ENCODE measurements at places on chromosomes 4 and X. TPM values are rescaled to one million over a fixed set of nuclear protein-coding genes. Genes with fewer than 3 reads are reported as not detected.

IQCM gene
- total RNA-seq = under 0.01 TPM

GAGE2A gene
- total RNA-seq = not detected

MGARP gene
- 12.3 TPM for total RNA-seq

RBM46 gene
- total RNA-seq = not detected

TREX2 gene
- 1.8 TPM for total RNA-seq

ATP11C gene
- total RNA-seq = 56.0 TPM

LUZP4 gene
- total RNA-seq = not detected

ADRA2C gene
- 0.26 TPM for total RNA-seq

DNA sequence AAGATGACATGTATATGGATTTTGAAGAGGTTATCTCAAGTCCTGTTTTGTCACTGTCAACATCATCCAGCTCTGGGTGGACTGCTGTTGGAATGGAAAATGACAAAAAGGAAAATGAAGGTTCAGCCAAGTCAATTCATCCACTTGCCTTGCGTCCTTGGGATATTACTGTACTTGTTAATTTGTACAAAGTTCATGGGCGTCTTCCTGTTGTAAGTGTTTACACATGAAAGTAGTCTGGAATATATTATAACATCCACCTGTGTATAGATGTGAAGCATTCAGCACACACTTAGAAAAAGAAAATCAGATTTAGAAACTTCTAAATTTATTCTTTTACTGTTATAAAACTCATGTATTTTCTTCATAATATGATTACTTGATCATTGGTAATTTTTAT lies 67.2 kb downstream of the BLTP1 start:
- DNase-seq = no peak

DNA sequence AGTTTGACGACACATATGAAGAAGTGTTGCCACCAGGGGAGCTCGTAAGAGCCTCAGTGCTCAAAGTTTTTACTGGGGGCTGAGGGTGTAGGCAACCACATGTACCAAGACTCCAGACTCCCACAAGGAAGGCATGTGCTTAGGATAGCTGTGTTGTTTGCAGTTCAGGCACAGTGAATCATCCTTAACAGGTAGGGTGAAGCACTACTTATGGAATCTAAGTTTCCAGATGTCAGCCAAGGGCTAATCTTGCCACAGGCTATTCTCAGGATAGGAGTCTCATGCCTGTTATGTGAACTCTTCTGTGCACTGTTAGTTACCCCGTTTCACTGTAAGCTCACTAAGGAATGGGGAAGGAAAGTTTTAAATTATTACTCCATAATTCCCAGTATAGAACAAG lies 202.6 kb downstream of the TMA16 start:
- DNase-seq = no peak

DNA sequence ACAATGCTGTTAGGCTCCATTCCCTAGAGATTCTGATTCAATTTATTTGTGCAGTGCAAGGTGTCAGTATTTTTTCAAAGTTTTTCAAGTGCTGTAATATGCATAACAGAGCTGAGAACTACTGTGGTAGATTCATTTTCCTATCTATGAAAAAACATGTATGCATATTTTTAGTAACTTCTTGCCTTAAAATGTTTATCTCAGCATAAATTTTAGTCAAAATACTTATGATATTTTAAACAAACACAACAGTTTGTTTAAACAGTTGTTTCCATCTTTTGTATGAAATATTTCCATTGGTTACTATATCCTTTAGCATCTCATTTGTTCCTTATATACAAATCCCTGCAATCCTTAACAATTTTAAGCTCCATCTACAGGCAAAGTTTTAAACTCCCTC lies 624.8 kb upstream of the ADGRL3 start:
- DNase-seq = no peak

- DNase-seq = peak; percentile 98
These were observed 129.1 kb upstream of the LDB2 start for GRCh38 chr4:17027495-17027894.

DNA sequence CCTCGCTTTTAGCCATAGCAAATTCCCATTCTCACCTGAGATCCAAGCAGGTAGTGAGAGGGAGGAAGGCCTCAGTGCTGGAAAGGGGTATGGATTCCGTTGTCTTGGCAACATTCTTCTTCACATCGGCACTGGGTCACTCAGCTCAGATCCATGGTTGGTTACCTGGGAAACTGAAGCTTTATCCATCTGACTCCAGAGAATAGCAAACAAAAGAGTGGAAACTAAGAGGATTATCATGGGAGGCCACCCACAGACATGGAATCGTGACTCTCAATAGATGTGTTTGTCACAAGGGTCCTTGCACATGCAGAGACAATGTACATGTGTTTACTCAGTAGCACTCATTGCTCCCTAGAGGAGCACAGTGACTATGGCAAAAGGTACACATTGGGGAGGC lies 81.0 kb downstream of the MAGED4 start:
- DNase-seq = no peak

DNA sequence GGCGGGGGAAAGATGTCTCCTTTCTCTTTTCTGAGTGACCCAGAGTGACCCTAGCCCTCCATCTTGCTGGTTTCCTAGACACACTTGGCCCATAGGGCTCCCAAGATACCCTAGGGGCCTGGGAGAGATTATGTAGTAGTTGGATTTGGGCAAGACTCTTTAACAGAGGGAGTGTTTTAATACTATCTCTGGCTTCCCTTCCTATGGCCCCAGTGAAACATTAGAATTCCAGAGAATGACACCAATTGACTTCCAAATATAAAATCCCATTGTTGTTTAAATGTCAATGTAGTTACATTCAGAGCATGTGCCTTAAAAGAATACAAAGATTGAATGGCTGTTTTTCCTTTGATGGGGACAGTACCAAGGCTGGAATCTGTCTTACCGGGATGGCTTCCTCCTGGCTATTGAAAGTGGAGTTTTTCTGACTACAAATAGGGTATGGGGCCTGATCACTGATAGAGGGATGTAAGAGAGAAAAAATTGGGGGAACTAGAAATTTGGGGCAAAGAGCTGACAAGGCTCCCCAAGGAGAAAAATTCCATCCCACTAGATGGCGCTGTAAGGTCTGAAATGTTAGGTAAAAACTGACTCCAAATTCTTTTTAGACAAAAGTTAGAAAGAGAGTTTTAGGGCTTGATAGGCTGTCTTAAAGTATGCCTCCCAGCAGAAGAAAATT lies 10.7 kb downstream of the TENT5D start:
- no peak for DNase-seq

- peak; percentile 42 for DNase-seq
These were observed 26.6 kb upstream of the MAN2B2 start for GRCh38 chr4:6548201-6548881.

DNA sequence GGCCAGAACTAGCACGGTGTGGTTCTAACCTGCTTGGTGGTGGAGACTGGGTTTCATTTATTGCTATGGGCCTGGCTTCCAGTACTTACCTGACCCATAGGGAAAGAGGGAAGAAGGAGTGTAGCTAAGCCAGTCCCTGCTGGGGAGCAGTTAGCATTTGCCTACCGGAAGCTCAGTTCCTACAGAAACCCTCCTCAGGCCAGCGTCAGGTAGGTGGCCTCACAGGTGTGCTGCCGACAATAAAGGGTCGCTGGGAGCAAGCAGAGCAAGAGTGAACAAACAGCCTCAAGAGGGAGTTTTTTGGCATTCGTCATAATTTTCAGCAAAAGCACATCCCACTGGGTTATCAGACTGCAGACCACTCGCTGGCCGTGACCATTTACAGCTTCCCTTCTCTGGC lies 740.6 kb upstream of the TENM3 start:
- DNase-seq = no peak

GRCh38 chrX:10474913-10475568 lies 145.3 kb downstream of the MID1 start:
- no peak for DNase-seq

- DNase-seq = no peak
These were observed 1530.9 kb upstream of the PABPC4L start for GRCh38 chr4:135732448-135732847.

DNA sequence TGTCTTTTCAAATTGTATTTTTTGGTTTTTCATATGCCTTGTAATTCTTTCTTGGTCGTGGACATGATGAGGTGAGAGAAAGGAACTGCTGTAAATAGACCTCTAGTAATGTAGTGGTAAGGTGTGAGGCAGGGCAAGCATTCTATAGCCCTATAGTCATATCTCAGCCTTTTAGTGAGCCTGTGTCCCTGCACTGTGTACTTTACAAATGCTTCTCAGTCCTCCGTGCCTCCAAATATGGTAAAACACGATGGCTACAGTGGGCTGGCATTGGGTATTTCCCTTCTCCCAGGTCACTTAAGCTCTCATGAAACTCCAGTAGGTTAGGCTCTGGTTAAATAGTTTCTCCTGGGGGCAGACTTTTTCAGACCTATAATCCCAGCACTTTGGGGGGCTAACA lies 57.9 kb upstream of the PLS3 start:
- DNase-seq = no peak

DNA sequence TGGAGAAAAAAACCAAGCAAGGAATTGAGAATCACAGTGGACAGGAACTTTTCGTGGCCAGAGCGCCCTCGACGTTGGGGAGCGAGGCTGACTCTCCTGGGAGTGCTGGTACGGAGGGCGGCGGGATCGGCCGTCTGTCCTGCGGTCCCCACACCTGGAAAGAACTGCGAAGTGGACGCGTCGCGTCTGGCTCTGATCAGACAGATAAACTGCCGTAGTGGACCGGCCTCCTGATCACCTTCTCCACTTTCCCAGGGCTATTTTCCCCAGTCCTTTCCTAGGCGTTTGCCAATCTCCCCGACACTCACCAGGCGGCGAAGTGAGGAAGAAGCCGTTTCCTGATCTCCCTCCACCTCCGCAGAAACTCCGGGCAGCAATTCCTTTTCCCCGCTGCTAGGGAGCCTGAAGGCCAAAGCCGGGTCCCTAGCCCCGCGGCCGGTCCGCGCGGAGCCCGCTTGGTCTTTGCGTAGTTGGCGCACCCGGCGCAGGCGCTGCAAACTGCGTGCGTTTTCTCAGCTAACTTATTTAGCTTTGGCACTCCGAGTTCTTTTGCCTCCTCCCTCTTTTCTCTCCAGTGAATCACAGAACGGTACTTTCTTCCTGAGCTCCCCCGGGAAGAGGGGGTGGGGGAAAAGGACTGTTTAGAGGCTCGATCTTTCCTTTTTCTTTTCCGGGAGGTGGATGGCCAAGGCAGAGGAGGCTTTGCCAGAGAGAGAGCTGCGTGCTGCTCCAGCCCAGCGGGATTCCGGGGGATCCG lies at the start of gene ARSJ:
Gene ARSJ (minus strand): TSS at position 500 of the 757 bp plus-strand sequence. CDS start 813 bp downstream, outside the sequence.
- DNase-seq = peak; percentile 81

DNA sequence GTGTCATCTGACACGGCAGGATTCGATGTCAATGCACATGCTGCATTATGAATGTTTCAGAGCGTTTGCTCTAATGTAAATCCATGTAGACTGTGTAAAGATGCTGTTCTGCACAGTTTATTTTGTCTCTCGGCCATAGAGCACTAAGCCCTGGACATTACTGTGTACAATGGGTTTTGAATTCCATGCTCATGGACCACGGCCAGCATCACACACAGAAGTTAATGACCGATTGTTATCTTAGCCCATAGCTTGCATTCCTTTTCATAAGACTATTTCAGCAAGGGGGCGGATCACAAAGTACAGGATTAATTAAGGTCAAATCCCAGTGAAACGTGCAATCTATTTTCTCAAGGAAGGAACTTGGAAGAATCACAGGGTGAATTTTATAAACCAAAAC lies 286.1 kb upstream of the TENM3 start:
- DNase-seq = peak; percentile 73

- DNase-seq = no peak
These were observed 18.5 kb downstream of the EPHA5 start for GRCh38 chr4:65651751-65652150.

- DNase-seq = peak; percentile 33
These were observed 680.8 kb upstream of the FAM241A start for GRCh38 chr4:111464251-111465045.

GRCh38 chr4:48346594-48346993 lies 5.3 kb downstream of the SLAIN2 start:
- peak; percentile 63 for DNase-seq

GRCh38 chrX:108029928-108030711 lies 14.7 kb upstream of the VSIG1 start:
- no peak for DNase-seq

GRCh38 chr4:112819729-112820128 lies 182.8 kb downstream of the LARP7 start:
- no peak for DNase-seq

DNA sequence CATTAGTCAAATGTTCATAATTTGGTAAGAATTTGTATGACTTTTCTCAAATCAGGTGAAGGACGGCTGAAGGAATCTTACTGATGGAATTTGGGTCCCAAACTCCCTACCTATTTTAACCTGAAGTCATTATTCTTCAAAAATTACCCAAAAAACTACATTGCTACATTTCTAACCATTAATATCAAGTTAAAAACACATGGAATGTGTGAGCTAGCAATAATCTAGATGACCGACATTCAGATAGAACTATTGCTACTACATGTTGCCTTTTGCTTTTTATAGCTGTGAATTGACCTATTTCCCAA lies 25.3 kb upstream of the WWC2 start:
- DNase-seq = no peak

GRCh38 chr4:169119536-169119935 lies 109.5 kb upstream of the CBR4 start:
- DNase-seq = no peak

GRCh38 chr4:179605196-179605595 lies 2163.0 kb upstream of the AGA start:
- peak; percentile 94 for DNase-seq

GRCh38 chr4:74158466-74159142 lies 686 bp downstream of the MTHFD2L start:
- DNase-seq = peak; percentile 11

DNA sequence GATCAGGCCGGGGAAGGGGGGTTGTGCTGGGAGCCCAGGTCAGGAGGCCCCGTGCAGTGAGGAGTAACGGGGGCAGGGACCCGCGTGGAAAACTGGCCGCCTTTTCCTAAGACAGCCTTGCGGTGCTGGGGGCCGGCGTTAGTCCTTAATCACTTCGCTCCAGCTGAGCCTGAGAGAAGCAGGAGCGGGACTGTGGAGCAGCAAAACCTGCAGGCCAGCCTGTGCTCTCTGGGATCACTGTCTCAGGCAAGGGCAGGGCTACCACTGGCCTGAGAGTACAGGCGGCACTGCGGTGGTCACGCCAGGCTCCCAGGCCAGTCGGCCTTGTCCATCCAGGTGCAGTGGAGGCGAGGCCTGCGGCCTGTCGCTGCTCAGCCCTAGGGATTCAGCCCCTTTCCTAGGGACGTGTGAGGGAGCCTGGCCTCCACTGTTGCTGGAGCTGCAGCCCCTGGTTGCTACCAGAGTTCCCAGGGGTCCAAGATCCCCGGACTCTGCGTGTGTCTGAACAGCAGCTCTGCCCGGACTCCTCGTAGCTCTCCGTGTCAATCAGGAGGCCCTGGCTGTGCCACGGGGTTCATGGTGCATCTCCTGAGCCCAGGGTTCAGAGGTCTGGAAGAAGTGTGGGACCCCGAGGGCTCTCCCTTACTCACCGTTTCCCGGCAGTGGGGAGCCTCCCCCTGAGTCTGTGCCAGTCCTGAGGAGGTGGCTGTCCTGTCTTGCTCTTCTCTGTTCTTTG lies 2141.7 kb upstream of the TENM3 start:
- DNase-seq = no peak

DNA sequence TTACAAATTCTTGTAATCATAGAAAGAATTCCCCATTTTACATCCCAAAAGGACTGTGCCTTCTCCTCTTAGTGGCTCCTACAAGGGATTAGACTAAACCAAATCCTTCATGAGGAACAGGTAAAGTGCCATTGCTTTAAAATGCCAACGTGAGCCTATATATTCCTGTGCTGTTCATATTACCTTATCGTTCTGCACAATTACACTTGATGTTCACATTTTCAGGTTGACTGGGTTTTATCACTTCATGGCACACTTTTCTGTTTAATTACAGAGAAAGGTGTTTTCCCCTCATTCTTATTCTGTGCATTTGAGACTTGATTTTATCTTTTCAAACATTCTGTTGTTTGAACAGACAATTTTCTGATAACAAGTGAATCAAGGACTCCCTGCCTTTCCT lies 645.6 kb upstream of the FTHL17 start:
- no peak for DNase-seq
